Activated CD8-positive, alpha-beta T cell treated with anti-CD3 and anti-CD28 coated beads for 36 hours (primary cell): ENCODE measurements at places on chromosomes 16 and 17. TPM values are rescaled to one million over a fixed set of nuclear protein-coding genes. Genes with fewer than 3 reads are reported as not detected.

DNA sequence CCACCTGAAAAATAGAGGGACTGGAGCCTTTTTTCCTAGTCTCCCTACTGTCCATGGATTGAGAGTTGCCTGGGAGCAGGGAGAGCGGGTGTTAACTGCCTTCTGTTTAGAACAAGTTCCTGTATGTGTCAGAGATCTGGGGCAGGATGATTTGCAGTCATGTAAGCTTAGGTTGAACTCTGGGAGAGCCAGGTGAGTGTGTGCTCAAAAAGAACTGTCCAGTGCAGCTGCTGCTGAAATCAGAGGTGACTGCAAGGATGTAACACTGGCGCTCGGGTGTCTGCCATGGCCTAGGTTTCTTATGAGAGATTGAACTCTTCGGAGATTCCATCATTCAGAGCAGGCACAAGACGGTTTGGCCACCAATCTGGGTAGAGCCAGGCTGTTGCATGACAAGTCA lies 432.5 kb downstream of the CDH13 start:
- no peak for DNase-seq
- no peaks in the 10 kb centered on the region for H3K4me1 ChIP-seq
- no peak overlapping the region for H3K27ac ChIP-seq

GRCh38 chr16:17362946-17363345 lies 107.8 kb downstream of the XYLT1 start:
- H3K4me1 ChIP-seq: peaks cover 93% of the 10 kb centered on the region
- peaks cover 9% of the 10 kb centered on the region for H3K36me3 ChIP-seq
- no peak overlapping the region for H3K4me3 ChIP-seq
- peak overlapping the region; percentile 63 for H3K27ac ChIP-seq
- no peak for DNase-seq

GRCh38 chr17:42067371-42068091 lies 17.1 kb upstream of the C17orf113 start:
- no peak overlapping the region for H3K27ac ChIP-seq
- peaks cover 30% of the 10 kb centered on the region for H3K4me1 ChIP-seq
- H3K36me3 ChIP-seq: no peaks in the 10 kb centered on the region
- H3K27me3 ChIP-seq: peaks cover 2% of the 10 kb centered on the region

DNA sequence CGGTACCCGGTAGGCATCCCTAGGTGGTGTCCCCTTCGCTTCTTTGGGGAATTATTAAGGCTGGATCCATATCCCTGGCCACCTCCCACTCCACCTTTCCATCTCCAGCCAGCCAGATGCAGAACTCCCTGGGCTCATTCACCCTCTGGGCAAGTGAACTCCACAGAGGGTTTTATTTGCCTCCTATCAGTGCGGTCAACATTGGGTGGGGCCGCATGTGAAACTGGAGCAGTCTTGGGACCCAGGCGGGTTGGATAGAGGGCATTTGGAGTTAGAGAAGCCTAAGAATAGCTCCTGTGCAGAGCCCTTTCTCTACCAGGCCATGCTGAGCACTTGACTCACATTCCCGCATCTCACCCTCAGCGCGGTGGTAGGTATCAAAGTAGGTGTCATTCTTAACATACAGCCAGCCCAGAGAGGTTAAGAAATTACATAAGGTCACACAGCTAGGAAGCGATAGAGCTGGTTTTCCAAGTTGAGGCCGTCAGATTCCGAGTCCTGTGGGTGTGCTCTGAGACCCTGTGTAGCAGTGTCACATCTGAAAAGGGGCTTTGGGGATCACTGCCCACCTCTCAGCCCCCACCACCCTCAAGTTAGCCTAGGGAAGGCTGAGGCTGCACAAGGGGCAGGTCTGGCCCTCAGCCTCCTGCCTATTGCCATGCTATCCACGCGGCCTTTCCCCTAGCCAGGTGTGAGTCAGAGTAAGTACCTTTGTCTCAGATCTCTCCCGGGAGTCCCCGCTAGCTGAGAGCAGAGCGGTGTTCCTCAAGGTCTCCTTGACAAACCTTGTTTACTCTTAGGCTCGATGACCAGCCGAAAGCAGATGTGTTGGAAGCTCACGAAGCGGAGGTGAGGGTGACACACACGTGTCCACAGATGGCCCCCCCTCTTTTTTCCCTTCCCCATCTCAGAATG lies 26.9 kb upstream of the LGALS9 start:
- H3K27me3 ChIP-seq: no peaks in the 10 kb centered on the region
- no peak overlapping the region for H3K27ac ChIP-seq
- peaks cover 5% of the 10 kb centered on the region for H3K4me1 ChIP-seq

DNA sequence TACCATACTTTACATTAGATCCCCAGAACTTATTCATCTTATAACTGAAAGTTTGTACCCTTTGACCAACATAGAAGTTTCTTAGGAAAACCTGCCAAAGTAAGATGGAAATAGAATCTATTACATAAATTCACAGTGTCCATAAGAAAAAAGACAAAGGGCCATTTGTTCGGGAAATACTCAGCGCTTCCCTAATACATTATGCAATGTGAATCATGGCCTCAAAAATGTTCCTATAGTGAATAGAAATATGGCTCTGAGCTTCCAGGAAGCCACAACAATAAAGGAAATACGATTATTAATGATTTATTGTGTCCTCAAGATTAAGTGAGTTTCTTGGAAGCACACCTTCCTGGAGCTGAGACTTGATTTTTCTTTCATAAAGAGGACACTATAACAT lies 51.5 kb downstream of the GPRC5B start:
- DNase-seq: no peak
- H3K36me3 ChIP-seq: no peaks in the 10 kb centered on the region
- no peaks in the 10 kb centered on the region for H3K27me3 ChIP-seq
- H3K27ac ChIP-seq: no peak overlapping the region
- H3K4me3 ChIP-seq: no peak overlapping the region

DNA sequence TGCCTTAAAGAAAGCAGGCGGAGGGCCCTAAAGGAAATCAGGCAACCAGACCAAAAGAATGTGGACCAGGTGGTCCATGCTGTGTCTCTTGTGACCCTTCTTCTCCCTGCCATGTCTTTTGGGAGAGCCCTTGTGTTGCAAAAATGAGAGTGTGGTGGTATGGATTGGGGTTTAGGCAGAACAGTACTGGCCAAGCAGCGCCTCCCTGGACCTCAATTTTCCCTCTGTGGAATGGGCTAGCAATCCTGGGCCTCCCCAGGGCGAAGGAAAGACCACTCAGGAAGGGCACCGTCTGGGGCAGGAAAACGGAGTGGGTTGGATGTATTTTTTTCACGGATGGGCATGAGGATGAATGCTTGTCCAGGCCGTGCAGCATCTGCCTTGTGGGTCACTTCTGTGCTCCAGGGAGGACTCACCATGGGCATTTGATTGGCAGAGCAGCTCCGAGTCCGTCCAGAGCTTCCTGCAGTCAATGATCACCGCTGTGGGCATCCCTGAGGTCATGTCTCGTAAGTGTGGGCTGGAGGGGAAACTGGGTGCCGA lies 7.6 kb upstream of the NLRC5 start:
- H3K4me3 ChIP-seq: no peak overlapping the region
- H3K4me1 ChIP-seq: peaks cover 79% of the 10 kb centered on the region
- peaks cover 44% of the 10 kb centered on the region for H3K36me3 ChIP-seq
- DNase-seq: no peak

- peaks cover 19% of the 10 kb centered on the region for H3K4me1 ChIP-seq
- DNase-seq: no peak
- no peak overlapping the region for H3K4me3 ChIP-seq
- no peaks in the 10 kb centered on the region for H3K27me3 ChIP-seq
- H3K36me3 ChIP-seq: peaks cover 43% of the 10 kb centered on the region
Measured at GRCh38 chr16:16063683-16064082, 114.3 kb downstream of the ABCC1 start.

TERB1 gene
- total RNA-seq: not detected

KRT222 gene
- total RNA-seq: not detected

TUFM gene
- 323 TPM for total RNA-seq

ASPA gene
- total RNA-seq: not detected
